ENCODE measurements at places on chromosomes 7 and 10.

DNA sequence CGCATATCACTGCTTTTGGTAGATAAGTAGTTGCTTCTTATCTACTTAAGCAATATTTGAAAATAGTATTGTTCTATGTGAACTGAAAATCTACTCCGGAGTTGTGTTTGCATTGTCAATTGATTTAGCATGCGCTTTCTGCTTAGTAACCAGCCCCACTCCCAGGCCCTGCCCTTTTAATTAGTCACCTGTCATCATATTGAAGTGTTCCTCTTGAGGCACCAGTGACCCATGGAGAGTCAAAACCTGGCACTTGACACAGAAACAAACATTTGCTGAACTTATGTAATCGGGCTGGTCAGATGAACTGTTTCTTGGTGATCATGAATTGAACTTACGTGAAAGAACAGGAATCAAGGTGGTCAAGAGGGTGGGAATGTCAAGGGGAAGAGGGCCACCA is 27.8 kb upstream of the CDHR3 start:
- DNase-seq = no peak

DNA sequence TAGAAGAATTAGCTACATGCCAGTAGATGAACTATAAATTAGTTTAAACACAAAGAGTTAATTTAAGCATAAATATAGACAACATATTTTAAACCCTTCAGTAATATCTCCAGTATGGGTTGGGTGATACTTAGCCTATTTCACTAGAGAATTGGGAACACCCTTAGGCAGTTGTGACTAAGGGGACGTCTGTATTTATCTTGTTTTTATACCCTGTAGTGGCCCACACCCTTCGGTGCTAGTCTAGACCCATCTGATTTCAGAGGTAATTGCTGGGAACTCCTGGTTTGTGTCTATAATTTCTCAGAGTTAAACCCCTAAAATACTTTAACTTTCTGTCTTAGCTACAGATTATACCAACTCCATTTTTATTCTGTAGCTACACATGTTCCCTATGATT is 11.5 kb upstream of the STEAP4 start:
- DNase-seq = no peak

GRCh38 chr10:52570490-52570889 is 202.1 kb downstream of the MBL2 start:
- no peak for DNase-seq

- no peak for DNase-seq
Observed at GRCh38 chr10:96708456-96708855, 11.9 kb downstream of the PIK3AP1 start.

- no peak for DNase-seq
Observed at GRCh38 chr7:137417464-137417863, 73.9 kb upstream of the PTN start.

DNA sequence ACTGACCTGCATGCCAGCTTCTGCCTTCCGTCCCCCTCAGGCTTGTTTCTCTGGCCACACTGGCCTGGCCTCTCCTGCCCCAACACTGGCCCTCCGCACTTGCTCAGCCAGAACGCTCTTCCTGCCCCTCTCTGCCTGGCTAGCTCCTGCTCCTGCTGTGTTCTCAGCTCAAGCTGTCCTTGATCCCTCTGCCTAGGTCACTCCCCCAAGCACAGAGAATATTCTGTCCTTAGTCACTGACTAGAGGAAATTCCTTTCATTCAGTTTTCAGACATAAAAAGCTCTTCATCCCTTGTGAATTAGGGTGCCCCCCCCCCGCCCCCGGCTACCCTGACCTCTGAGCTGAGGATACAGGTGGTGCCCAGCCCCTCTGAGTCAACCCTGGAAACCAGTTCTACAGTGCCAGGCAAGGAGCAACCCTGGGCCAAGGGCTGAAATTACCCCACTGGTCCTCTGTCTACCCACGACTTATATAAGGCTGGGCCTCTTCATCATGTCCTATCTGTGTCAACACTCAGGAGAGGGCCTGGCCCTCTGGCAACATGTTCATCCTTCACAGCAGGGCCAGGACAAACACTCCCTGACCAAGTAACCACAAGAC is 6.6 kb upstream of the SGPL1 start:
- no peak for DNase-seq

DNA sequence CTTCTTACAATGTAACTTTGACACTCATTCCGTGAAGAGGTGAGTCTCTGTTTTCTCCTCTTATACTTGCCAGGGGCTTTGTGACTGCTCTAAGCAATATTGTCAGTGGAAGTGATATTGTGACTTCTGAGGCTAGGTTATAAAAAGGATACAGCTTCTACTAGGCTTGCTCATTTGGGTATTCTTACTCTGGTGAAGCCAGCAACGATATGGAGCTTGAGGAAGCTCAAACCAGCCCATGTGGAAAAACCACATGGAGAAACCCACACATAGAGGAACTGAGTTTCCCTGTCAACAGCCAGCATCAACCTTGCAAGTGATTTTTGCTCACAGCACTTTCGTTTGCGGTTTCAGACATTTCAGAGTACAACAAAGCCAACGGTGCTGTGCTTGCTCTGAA is 149.6 kb upstream of the SEMA3E start:
- no peak for DNase-seq

GRCh38 chr7:125526958-125527357 is 597.3 kb upstream of the POT1 start:
- no peak for DNase-seq

DNA sequence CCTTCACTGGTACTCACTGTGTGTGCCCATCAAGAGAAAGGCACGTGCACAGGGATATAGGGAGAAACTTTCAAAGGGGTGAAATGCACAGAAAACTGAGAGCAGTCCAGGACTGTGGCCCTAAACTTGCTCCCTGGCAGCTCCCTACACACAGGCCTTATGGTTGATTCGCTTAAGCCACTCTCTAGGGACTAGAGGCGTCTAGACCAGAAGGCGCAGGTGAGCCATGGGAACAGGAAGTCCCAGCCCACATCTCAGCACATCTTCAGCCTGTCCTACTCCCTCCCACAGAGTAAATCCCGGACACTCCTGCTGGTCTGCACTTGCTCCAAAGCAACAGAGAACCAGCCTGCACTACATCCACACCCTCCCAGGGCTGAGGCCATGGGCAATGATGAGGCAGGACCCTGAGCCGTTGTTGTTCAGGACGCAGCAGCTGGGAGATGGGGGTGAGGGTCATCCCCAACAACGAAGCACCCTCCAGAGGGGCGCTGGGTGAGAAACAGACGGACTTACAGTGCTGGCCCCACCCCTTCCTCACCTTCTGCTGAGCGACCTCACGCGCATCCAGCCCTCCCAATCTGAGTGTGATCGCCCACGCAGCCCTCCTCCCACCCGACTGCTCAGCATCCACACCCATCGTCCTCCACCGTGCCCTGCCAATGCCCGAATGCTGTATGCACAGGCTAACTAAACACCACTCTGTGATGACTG is 109.3 kb downstream of the TNS3 start:
- DNase-seq = no peak

DNA sequence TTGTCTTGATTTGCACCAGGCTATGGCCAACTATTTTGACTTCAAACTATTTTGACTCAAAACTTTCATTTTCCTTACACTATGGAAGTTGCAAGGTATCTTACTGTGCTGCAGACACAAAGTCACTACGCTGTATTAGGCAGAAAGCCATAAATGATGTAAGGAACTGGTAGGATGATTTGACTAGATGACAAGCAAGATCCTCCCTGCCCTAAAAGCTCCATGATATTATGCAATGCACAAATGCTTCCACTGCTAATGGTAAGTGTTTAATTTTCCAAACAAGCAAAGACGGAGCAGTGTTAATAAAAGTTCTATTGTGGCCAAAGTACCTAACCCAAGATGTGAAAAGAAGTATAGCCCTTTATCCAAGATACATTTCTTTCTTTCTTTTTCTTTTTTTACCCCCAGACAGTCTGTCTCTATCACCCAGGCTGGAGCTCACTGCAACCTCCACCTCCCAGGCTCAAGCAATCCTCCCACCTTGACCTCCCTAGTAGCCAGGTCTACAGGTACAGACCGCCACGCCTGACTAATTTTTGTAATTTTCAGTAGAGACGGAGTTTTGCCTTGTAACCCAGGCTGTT is 98.2 kb downstream of the ANK3 start:
- no peak for DNase-seq

DNA sequence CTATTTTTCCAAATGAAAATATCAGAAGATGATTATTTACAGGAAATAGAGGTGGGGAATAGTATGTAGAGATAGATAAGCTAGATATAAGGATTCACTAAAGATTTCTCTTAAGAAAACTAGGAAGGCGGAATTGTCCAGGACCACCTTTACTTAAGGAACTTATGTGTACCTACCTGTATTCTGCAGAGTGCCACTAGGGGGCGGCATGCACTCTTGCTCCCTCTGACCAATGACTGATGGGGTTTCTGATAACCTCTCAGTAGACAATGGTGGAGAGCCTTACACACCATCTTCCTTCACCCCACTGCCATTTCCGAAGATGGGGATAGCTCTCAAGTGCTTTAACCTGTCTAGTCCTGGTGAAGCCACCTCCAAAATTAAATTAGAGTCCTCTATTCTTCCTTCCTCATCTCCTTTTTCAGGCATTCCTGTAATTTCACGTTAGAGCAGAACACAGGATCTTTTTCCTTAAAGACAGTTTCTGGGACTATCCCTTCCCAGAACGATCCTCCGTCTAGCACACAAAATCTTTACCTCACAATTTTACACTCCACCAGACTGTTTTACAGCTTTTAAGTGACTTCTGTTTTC is 453.1 kb downstream of the SORCS1 start:
- no peak for DNase-seq

DNA sequence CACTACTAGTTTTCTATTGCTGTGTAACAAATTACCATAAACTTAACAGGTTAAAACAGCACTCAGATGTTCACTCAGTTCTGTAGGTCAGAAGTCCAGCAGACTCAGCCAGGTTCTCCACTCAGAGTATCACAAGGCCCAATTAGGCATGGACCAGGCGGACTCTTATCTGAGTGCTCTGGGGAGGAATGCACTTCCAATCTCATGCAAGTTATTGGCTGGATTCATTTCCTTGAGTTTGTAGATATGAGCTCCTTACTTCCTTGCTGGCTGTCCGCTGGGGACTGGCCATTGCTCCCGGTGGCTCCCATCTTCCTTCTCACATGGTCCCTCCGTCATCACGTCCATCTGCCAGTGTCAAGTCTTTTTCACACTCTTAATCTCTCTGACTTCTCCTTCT is 137.0 kb upstream of the PRR15 start:
- DNase-seq = no peak

DNA sequence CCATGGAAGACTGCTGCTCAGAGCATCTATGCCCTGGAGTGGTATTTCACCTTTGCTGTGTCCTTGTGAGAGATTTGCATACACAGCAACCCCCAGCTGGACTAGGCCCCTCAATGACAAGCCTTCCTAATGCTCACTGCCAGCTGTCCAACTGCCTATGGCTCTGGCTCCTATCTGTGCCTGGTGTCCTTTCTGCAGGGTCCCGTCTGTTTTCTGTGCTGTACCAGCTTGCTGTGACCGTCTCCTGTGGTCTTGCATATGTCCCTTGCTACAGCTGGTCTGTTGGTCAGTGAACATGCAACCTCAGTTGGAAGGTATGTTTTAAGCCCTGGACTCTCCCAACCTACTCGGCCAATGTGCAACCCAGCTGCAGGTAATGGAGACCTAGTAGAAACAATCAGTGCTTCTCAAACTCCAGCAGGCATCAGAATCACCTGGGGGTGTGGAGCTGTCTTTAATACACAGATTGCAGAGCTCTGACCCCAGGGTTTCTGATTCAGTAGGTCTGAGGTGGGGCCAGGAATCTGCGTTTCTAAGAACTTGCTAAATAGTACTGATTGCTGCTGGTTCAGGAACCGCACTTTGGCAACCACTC is 306.4 kb upstream of the ZNF32 start:
- DNase-seq = no peak

GRCh38 chr7:98210513-98211220 is 572 bp upstream of the BHLHA15 start:
- no peak for DNase-seq

- no peak for DNase-seq
Observed at GRCh38 chr10:72085864-72086465, 2.4 kb downstream of the SPOCK2 start.

- DNase-seq = no peak
Observed at GRCh38 chr10:32471232-32471631, 25.3 kb downstream of the CCDC7 start.

- DNase-seq = no peak
Observed at GRCh38 chr10:117503244-117504205, 39.0 kb upstream of the EMX2 start.

- no peak for DNase-seq
Observed at GRCh38 chr7:135956393-135956792, 20.8 kb downstream of the MTPN start.

- no peak for DNase-seq
Observed at GRCh38 chr7:42624471-42624870, 287.4 kb downstream of the C7orf25 start.

GRCh38 chr7:40213856-40214255 is 79.1 kb downstream of the SUGCT start:
- no peak for DNase-seq

- no peak for DNase-seq
Observed at GRCh38 chr7:121214657-121215056, 114.1 kb upstream of the WNT16 start.

- DNase-seq = no peak
Observed at GRCh38 chr10:86283466-86284287, 82.9 kb downstream of the GRID1 start.

DNA sequence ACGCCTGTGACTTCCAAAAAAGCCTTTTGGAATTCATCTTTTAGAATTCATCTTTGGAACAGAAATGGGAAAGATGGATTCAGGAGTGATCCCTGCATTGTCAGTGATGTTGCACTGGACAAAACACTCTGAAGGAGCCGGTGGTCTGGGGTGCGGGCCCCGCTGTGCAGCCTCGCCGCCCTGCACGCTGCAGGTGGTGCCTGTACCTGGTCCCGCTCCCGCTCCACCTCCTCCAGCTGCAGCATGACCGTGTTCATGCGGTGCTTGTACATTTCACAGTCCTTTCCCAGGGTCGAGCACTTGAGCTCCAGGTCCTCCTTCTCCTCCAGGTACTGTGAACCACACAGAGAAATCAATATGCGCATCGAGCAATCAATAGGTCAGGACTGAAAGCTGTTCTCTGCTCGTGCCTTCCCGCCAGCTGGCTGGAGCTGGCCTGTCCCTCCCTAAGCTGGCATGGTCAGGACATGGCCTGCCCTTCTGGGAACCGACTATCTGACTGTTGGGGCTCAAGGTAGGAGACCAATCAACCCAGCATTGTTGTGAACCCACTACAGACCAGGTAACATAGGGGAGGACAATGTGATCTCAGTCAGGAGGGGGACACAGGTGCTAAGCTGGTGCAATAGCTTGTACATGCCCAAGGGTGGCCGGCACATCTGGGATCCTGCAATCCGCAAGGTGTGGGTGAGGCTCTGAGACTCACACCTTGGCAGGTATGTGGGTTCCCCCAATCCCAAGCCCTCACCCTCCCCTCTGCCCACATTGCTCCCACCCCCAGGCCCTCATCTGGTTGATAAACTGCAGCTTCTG is 93.8 kb upstream of the GNA12 start:
- no peak for DNase-seq

DNA sequence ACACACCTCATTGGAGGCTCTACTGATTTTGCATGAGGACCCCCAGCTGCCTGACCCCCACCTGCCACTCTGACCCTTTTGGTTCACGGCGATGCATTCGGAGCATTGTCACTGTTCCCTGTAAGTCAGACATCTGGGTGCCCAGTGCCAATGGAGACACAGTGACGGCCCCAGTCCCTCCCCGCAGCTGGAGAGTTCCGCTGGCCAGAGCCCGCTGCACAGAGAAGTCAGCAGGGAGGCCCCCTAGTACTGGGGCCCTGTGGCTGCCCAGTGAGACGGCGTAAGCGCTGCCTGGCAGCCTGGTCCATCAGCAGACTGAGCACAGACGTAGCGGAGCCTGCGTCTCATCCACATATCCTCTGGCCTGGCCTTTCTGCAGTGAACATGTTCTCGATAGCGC is 77.5 kb downstream of the NKX6-2 start:
- DNase-seq = no peak

- DNase-seq = no peak
Observed at GRCh38 chr7:116626886-116627285, 45.1 kb upstream of the MET start.

All from activated CD8-positive, alpha-beta memory T cell treated with anti-CD3 and anti-CD28 coated beads for 48 hours (primary cell).